Inflammatory macrophage (primary cell): ENCODE measurements at places on chromosomes 11 and 22.

DNA sequence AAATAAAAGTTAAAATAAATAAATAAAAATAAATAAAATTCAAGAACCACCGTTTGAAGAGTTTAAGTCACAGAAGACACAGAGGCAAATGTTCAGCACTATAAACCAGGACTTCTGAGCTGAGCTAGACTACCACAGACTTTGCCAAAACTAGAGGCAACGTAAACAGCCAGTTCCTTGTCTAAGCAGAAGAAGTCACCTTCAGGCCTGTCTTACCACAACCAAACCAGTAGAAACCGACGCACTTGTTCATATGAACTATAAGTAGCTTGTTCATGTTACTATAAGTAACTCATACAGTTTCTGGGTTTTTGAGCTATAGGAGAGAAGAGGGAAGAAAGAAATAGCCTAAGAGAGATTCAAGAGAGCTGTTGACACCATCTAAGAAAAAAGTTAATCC, 48.3 kb downstream of the NNMT start:
- no peak for DNase-seq

DNA sequence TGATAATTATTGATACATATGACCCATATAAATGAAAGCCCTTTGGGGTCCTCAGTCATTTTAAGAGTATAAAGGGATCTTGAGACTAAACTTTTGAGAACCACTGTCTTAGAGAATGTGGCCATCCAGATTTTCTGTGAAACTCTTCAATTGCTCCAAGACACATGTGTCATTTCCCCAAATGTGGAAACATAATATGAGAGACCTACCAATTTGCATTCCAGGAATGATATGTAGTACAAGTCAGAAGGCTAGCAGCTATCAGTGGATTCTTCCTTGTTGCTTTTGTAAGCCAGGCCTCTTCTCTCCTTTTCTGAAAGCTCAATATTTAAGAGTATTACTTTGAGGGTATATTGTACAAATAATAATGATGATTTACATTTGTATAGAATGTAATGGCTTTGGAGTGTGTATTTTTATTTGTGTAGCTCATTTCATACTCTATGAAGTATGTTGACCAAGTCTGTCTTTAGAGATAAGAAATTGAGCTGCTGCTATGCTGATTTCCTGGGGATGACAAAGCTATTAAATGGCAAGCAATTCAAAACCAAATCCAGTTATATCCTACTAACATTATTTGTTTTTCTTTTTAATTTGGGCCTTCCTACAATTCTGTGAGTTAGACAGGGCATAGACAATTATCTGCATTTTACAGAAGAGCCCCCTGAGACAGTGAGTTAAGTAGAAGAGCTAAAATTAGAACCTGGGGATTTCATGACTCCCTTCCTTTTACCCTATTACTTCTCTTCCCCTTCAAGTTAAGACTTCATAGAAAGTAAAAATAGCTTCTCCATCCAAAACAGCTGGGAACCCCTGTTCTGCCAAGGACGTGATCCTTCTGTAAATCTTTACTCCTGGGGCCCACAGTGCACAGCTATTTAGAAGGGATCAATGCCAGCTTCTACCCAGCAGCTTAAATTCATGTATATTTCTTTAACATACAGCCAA, 131.9 kb downstream of the WNT11 start:
- peak; percentile 16 for DNase-seq

DNA sequence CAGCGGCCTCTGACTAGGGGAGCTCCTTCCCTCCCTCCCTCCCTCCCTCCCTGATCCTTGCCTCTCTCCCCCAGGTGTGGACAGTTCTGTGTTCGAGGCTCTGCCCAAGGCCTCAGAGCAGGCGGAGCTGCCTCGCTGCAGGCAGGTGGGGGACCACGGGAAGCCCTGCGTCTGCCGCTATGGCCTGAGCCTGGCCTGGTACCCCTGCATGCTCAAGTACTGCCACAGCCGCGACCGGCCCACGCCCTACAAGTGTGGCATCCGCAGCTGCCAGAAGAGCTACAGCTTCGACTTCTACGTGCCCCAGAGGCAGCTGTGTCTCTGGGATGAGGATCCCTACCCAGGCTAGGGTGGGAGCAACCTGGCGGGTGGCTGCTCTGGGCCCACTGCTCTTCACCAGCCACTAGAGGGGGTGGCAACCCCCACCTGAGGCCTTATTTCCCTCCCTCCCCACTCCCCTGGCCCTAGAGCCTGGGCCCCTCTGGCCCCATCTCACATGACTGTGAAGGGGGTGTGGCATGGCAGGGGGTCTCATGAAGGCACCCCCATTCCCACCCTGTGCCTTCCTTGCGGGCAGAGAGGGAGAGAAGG, 11.1 kb upstream of the POU2F3 start:
- no peak for DNase-seq

- peak; percentile 56 for DNase-seq
These were observed 12.0 kb upstream of the SESN3 start for GRCh38 chr11:95242845-95243605.

DNA sequence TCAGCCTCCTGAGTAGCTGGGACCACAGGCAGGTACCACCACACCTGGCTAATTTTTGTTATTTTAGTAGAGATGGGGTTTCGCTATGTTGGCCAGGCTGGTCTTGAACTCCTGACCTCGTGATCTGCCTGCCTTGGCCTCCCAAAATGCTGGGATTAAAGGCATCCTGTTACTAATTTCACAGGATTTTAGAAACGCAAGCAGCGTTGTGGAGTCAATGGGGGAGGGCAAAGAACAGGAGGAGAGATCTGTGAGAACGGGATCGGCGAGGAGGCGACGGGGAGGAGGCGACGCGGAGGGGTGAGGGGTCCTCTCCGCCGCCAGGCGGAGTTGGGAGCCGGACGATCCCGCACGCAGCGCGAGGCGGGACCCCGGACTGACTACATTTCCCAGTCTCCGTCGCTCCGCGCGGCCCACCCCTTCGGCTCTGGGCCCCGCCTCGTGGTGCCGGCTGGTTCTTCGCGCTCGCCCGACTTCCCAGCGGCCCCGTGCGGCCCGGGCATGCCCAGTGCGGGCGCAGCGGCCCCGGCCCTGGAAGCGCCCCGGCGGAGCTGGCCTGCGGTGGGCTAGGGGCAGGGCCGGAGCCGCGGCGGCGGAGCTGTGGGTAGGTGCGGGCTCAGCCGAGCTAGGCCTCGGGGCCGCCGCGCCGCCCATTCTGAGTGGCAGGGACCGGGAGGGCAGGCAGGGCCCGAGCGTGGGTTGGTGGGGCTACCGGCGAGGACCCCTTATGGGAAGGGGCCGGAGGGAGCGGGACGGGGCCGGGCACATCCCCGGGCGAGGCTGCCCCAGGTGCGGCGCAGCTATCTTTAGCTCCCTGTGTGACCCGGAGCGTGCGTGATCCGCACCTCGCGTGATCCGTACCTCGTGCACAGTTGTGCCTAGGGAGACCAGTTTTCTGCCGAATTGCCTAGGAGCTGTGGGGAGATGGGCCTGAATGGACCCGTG, at the start of gene EI24:
Gene EI24 (plus strand): TSS at position 508 of the 945 bp plus-strand sequence. CDS start 3,051 bp downstream, outside the sequence.
- DNase-seq = peak; percentile 94

DNA sequence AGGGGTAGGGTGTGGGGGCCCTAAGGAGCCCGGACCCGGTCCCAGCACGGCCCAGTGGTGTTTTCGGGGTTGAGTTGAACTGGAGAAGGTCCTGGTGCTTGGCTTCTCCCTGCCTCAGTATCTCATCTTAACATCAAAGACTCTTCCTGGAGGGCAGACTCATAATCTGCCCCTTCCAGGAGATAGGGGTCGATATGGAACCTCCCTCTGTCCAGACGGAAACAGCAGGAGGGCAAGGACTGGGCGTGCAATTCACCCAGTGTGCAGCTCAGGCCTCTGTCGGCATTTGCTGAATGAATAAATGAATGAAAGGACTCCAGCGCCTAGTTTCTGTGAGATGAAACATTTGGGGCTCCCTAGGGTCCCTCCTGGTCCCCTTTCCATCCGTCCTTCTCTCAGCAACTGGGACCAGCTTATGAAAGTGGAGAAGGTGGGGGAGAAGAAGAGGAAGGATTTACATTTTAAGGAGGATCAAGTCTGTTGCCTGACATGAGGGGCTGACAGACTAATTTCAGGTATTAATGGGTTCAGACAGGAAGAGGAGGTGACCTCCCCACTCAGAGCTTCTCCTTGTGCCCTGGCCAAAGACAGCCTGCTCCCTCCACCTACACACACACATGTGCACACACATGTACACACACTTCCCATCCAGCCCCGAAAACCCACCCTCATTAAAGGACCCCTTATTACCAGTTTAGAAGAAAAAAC, 1.1 kb upstream of the SHISA8 start:
- DNase-seq = no peak

DNA sequence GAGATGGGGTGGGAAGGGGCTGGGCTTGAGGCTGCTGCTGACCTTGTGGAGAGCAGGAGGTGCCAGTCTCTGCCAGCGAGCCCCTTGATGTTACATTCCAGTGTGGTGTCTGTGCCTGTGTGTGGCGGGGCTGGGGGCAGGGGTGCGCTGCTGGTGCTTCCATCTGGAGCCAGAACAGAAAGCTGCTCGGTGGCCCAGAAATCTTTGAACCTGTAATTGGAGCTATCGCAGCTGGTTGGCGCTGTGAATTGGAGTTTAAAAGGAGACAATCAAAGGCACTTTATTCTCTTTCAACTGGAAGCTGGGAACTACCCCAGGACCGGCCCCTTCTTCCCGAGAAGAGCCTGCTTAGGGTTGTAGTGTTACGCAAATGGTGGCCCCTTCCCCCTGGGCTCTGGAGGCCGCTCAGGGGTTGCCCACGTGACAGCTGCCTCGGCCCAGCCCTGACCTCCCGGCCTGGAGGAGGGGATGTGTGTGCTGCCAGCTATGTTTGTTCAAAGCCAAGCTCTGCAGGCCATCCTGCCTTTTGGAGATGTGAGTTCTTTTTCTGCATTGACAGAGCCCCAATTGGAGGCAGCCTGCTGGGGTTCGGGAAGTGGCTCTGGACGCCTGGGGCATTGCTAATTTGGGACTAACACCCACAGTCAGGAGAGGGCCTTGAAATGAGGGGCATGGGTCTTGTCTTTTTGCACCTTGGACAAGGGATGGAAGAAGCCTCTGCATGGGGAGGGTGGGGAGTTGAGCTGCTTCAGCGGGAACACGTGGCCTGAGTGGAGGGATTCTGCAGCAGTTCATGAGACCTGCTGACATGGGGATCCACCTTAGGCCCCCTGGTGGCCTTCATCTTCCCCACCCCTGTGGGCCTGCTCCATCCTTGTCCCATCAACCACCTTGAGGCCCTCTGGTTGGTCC, 14.0 kb upstream of the ARSA start:
- peak; percentile 23 for DNase-seq

DNA sequence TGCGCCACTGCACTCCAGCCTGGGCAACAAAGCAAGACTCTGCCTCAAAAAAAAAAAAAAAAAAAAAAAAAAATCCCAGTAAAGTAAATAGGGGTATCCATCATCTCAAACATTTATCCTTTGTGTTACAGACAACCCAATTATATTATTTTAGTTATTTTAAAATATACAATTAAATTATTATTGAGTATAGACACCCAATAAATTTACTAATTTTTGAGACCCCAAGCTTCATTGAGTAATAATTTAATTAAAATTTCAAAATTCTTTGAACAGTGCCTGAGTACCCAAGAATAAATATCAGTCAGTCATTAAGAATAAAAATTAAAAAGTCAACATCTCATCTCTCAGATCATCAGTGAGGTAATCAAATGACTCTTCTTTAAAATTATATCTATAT, at the start of gene OR52N4:
Gene OR52N4 (plus strand): TSS at position 301 of the 400 bp plus-strand sequence. CDS start 498 bp downstream, outside the sequence.
- DNase-seq = no peak

DNA sequence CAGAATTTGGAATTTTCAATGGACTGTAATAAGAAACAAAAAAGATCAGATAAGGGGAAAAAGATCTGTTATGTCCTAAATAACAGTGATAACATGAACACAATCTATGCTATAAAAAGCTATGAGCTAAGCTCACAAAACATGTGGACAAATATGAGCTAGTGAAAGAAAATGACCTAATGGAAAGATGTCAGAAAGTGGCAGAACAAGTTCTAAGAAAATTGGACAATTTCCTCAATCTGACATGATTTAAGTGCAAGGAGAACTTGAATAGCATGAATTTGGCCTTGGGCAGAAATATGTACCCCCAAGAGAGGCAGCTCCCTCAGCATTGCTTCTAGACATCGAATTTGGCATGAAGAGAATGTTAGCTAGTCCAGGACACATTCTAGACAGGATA, 212.0 kb upstream of the PGR start:
- no peak for DNase-seq

GRCh38 chr11:70868341-70868885, 384.0 kb downstream of the SHANK2 start:
- DNase-seq = no peak

- DNase-seq = no peak
These were observed 10.8 kb downstream of the TRIM66 start for GRCh38 chr11:8671651-8672062.
